Stimulated activated CD8-positive, alpha-beta memory T cell treated with anti-CD3 and anti-CD28 coated beads, Interleukin-4, amount 100 ng/mL, for 1 hour (primary cell): ENCODE measurements at places on chromosomes 2 and 18.

DNA sequence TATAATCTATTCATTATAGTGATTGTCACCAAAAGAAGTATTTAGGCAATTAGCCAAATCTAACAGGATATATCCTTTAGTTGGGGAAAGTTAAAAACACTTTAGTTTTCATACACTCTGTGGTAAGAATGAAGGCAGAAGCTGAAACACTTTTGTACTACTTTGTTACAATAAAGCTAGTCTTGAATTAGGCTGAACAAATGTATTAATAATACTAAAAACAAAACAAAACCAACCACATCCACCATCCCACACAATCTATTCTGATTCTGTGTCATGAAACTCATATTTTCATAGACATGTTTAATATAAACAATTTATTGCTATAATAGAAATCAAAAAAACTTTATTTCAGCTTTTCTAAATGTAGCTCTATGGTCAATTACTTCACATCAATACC, 508.8 kb downstream of the ZEB2 start:
- DNase-seq, result no peak

GRCh38 chr2:160871953-160872352, 288.3 kb upstream of the TANK start:
- no peak for DNase-seq

DNA sequence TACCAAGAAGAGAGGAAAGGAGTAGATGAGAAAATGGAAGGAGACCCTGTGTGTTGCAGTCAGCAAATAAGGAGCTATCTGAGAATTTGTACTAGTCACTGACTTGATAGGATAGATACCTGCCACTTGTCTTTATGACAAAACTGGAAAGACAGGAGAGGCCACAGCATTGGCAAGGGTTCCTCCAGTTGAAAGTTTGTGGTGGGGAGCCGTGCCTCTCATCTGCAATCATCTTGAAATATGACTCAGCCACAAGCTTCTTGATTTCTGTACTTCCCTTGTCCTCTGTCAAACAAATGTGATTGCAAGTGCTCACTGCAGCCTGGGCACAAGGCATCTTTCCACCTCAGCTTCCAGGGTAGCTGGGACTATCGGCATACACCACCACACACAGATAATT, 99.1 kb downstream of the GREB1L start:
- no peak for DNase-seq

- DNase-seq, result no peak
Measured at GRCh38 chr2:99377879-99378278, 40.7 kb downstream of the EIF5B start.

- DNase-seq, result no peak
Measured at GRCh38 chr2:210443527-210443926, 33.0 kb downstream of the LANCL1 start.

DNA sequence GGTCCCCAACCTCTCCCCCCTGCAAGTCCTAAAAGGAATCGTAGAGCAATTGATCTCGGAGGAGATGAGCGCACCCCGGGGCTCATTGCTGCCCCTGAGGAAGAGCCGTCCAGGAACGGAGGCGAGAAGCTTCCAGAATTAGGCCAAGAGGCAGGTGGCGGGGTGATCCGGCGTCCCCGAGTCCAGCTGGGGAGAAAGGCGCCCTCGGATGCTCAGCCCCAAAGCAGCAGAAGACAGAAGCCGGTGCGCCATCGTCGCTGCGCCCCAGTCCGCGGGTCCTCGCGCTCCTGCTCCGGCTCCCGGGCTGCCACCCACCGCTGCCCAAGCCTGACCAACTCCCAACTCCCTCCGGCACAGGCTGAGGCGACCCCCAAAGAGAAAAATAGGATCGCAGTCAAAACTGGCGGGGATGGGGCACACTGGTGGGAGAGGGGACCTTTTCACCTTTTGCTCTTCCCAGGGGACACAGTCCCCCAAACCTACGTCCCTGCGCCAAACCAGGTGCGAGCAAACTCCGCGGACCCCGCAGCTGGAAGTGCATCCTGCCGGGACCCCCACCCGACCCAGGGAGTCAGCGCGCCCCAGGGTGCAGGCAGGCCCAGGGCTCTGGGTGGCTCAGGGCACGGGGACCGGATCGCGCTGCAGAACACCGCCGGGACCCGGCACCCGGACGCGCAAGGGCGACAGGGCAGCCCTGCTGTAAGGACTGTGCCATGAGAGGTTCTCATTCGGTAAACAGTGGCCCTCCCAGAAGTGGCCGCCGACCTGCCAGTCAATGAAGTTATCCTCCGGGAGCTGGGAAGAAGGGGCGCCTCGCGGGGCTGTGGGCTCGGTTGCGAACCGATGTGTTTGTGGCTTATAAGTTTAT, 8.4 kb upstream of the MEIS1 start:
- DNase-seq, result no peak

GRCh38 chr2:193965263-193965662, 1691.8 kb upstream of the SLC39A10 start:
- no peak for DNase-seq

DNA sequence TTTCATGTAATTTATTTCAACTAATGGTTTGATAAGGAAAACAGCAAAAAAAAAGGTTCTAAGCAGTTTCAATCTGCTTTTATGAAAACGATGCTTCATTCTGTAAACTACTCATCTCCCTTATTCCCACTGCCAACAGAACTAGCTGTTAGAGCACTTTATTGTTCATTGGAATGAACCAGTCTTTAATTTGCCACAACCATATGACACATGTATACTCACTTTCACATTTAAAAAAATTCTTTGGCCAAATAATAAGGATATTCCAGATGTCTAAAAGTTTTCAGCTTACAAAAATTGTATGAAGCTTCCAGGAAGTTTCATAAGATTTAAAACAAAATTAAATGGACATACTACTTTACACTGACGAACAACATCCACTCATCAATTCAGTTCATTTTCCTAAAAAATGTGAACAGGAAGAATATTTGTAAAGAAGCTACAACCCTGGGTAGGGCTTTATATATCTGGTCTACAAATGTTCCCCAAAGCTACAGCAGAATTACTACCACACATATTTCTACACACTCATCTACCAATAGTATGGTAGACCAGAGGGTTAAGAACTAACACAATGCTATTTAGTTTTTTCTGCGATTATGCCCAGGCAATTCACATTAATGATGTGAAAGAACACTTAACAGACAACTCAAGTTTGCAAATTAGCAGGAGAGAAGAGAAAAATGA, 37.7 kb downstream of the ZNF521 start:
- no peak for DNase-seq

DNA sequence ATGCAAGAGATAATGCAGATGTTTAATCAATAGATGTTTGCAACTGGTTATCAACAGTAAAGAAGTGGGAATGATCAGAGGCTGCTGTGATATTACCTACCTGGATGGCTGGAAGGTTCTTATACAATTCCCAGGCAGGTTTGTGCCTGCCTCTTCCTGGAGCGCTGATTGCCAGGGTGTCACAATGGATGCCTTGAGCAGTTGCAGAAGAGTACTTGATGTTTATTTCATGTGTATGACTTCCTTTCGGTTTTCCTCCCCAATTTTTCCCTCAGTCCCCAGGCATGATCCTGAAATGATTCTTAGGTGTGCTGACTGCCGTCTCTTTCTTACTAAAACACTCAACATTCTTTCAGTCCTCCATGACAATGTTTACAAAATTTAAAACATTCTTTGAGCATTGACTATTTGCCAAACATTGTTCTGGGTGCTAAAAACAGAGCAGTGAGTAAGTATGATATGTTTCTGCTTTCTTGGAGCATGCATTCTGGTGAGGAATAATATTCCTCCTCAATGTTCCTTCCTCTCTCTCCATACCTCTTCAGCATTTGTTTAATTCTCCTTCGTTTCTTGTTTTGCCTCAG, 416.6 kb upstream of the TRIB2 start:
- no peak for DNase-seq

GRCh38 chr18:29383311-29384273, 1206.7 kb upstream of the CDH2 start:
- DNase-seq, result no peak

- DNase-seq, result no peak
Measured at GRCh38 chr2:76812156-76812555, 710.0 kb downstream of the LRRTM4 start.

GRCh38 chr18:45026162-45026561, 345.5 kb downstream of the SETBP1 start:
- DNase-seq, result no peak

- no peak for DNase-seq
Measured at GRCh38 chr18:36187193-36187825, at the start of gene MOCOS. MOCOS (plus strand) TSS chr18:36187497; CDS start chr18:36187540, 43 bp downstream.

- no peak for DNase-seq
Measured at GRCh38 chr2:86370579-86370978, 33.2 kb upstream of the REEP1 start.

GRCh38 chr2:161919873-161920272, 154.1 kb downstream of the DPP4 start:
- DNase-seq, result no peak

GRCh38 chr2:158923180-158923594, 45.3 kb upstream of the TANC1 start:
- no peak for DNase-seq

GRCh38 chr2:174499371-174499770, 12.5 kb upstream of the GPR155 start:
- DNase-seq, result no peak

GRCh38 chr18:59876310-59876626, 23.5 kb upstream of the PMAIP1 start:
- no peak for DNase-seq

- no peak for DNase-seq
Measured at GRCh38 chr2:238107525-238108422, 7.6 kb downstream of the ESPNL start.

DNA sequence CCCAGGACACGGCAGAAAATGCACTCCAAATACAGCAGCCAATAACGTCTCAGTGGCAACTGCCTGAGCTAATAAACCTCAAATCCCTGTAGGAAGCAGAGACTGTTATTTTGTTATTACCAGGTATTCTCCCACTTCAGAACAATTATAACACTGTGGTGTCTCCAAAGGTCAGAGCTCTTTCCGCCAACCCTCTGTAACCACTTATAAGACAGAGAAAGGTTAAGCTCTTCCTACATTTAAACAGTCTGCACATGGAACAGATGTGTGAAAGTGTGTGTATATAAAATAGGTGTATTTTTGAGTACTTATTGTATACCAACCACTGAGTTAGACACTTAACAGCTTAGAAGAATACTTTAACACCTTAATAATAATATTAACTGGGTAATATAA, 64.1 kb downstream of the FBXO15 start:
- no peak for DNase-seq

- no peak for DNase-seq
Measured at GRCh38 chr2:55610954-55611743, 6.3 kb downstream of the PPP4R3B start.

- no peak for DNase-seq
Measured at GRCh38 chr18:78738076-78738690, 241.4 kb upstream of the SALL3 start.

DNA sequence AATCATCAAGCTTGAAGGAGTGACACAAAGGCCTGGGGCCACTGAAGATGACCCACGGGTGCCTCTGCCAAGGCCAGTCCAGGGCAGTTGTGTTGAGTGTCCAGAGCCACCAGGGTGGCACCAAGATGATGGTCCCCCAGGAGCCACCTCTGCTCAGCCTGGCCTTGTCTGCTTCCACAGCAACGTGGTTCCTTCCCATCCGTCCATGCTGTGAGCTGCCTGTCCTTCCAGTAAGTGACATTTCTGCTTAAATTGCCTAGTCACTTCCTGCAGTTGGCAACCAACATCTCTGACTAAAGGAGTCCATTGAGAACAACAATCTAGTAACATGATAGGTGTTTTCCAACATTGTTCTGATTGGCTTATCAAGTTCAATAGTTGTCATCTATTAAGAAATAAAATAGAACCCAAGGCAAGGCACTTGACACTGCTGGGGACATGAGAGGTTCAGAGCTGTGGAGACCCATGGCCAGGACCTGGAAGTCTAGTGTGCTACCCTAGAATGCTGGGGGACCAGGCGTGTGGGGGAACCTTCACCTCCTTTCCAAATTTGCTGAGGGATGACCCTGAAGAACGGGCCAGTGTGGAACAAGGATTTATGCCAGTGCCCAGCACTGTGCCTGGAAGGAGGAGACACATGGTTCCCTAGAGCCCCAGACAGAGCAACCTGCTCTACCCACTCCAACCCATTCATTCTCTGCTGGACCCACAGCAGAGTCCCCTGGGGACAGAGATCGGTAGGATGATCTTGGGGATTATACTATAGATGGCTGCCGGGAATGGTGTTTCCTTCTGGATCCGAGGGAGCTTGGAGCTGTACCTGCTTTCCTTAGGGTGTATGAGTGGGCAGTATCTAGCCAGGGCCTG, 98.9 kb upstream of the EPC2 start:
- no peak for DNase-seq

- DNase-seq, result peak; percentile 58
Measured at GRCh38 chr2:238426568-238427434, at the start of gene ASB1. ASB1 (plus strand) TSS chr2:238426927; CDS start chr2:238427071, 144 bp downstream.

- DNase-seq, result no peak
Measured at GRCh38 chr2:37326285-37326684, 1.7 kb upstream of the PRKD3 start.

DNA sequence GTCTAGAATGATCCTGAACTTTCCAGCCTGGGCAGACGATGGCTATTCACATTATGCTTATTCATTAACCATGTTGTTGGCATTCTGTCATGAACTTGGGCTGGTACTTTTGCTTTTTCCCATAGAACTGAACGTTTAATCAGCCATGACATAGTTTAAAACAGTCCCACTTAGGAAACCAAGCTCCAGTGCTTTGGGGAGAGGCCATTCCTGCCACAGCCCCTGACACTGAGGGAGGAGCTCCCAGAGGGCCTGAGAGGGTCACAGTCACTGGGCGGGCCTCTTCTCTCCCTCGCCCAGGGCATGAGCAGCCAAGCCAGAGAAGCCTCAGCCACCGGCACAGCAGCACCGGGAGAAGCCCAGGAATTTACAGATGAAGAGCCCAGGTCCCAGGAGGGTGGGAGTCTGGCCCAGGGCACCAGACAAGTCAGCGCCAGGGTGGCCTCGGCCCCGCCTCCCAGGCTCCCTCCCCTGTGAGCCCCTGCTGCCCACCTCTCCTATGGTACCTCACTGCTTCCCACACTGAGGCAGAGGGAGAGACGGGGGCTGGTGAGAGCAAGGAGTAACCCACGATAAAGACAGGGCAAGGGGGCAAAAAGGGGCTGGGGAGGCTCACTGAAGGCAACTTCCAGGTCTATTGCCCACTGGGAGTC, 33.6 kb downstream of the MAL start:
- DNase-seq, result no peak

DNA sequence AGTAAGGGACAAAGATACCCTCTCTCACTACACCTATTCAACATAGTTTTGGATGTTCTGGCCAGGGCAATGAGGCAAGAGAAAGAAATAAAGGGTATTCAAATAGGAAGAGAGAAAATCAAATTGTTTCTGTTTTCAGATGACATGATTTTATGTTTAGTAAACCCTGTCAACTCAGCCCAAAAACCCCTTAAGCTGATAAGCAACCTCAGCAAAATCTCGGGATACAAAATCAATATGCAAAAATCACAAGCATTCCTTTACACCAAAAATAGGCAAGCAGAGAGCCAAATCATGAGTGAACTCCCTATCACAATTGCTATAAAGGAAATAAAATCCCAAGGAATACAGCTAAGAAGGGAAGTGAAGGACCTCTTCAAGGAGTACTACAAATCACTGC, 1130.7 kb upstream of the PIK3C3 start:
- DNase-seq, result no peak
